Esophagus mucosa (tissue), 1 donor: ENCODE measurements at places on chromosomes 5 and 9. TPM values are rescaled to one million over a fixed set of nuclear protein-coding genes. Genes with fewer than 3 reads are reported as not detected.

Gene NIPBL
- 36.1 TPM for total RNA-seq

DNA sequence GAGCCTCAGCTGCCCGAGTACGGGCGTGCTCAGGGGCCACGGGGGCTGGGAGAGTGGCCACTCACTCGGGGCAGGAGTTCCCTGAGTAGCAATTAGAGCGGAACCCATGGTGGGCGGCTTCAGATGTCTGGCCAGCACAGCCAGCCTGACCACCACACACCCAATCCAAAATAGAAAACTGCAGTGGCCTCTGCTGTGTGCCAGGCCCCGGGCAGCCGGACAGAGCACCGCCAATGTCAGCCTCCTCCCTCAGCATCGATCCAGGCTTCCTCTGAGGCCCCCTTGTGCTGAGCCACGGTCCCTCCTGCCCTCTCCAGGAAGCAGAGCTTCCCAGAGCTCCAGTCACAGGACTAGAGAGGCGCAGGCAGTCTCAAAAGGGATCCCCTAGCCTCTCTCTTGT lies 2.7 kb downstream of the ADAMTS2 start:
- no peak for ATAC-seq

- ATAC-seq = no peak
These were observed at the start of gene FUT7 for GRCh38 chr9:137031904-137032640. Gene FUT7 (minus strand): TSS chr9:137032088. CDS start chr9:137031991, 97 bp downstream.

Gene C8G
- not detected for total RNA-seq

GRCh38 chr5:33504570-33504969 lies 63.8 kb downstream of the TARS1 start:
- no peak for ATAC-seq

- no peak for ATAC-seq
These were observed 154.7 kb downstream of the PCSK5 start for GRCh38 chr9:76045221-76045620.

- no peak for ATAC-seq
These were observed 46.1 kb upstream of the PCA3 start for GRCh38 chr9:76718166-76718565.

DNA sequence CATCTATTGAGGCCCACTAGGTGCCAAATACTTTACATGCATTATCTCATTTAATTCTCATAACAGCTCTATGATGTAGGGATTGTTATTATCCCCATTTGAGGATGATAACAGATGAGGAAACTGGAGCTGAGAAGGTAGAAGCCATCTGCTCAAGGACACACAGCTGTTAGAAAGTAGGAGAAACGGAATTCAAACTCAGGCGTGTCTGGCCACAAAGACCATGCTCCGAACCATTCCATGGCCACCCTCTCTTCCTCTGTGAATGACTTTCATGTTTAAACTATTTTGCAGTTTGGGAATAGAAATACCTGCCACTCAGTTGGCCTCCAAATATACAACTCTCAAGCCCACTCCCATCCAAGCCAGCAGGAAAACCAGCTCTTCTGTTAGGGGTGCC lies 87.6 kb upstream of the ANKRD55 start:
- ATAC-seq = no peak

DNA sequence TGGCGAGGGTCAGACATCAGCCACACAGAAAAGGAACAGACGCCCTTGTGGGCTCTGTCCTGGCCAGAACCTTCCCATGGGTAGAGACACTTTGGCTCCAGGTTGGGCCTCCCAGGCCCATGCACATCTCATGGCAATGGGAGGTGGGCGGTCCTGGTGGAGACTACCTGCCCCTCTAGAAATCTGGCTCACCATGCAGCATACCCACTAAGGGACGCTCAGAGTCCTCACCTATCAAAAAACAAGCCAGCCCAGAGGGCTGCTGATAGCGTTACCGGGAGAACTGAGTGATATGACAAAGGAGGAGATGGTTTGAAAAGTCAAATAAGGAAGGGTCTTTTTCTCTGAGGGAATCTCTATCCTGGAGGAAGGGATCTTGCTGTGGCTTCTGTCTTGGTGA lies 62.1 kb downstream of the C5orf15 start:
- no peak for ATAC-seq

DNA sequence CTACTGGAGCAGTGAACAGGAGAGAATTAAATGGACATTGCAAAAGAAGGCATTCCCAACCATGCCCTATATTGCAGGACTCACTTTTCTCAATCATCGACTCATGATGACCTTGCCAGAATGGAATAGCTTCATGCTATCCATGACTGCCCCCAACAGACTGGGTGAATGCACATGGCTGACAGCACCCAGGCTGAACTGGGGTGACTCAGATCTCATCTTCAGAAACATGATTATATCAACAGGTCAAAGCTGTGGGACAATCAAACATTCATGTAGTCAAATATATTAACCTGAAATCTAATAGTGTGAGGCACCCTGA lies 34.7 kb upstream of the MIER3 start:
- ATAC-seq = no peak

DNA sequence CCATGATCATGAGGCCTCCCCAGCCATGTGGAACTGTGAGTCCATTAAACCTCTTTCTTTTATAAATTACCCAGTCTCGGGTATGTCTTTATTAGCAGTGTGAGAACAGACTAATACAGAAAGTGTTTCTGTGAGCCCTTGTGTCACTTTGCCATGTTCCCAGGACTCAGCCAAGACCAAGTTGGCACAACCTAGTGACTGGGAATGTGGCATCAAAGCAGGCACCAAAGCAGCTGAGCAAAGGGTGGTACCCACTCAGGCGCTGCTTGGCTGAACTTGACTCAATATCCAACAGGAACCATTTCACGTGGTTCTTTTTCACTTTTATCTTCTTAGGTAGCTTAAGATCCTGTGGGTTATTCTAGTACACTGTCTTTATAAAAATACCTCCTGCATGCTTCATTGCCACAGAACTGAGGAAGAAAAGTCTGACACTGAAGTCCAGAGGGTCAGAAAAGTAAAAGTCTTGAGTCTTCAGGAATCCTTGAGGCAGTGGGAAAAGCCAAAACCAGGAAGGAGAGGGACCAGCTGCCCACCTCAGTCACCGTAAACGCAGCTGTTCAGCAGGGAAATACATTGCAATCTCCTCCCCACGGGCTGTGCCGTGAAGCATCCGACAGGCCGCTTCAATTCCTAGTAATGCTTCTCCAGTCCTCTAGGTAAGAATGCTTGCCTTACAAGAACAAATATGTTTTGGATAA lies 90.5 kb upstream of the RETREG1 start:
- no peak for ATAC-seq

Gene ADRA1B
- not detected for total RNA-seq

Gene NXNL2
- not detected for total RNA-seq

DNA sequence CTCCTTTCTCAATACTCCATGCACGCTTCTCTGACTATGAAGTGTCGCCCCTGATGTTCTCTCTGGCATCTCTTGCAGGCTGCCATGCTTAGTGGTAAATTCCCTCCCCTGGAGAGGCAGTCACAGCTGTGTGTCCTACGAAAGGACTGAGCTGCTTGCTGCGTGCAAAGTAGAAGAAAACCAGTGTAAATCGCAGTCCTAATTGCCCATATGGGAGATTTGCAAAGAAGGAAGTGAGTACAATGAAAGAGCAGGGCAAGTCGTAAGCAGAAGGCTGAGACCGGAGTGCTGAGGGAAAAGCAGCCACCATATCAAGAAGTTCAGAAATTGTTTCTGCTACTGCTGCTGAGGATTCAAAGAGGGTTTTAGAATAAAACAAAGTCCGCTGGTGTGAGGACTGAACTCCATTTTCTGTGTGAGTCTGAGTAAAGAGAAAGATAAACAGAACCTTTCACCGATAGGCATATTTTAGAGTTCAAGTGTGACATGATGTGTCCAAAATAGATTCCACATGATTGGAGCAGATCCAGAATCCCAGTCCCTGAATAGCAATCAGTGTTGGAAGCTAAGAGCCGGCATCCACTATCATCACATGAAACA lies 507.8 kb upstream of the MPDZ start:
- ATAC-seq = no peak

- ATAC-seq = no peak
These were observed 21.4 kb downstream of the GARNL3 start for GRCh38 chr9:127285965-127286364.

- no peak for ATAC-seq
These were observed 107.4 kb downstream of the LMNB1 start for GRCh38 chr5:126884269-126884819.

GRCh38 chr5:147760086-147760875 lies 22.2 kb downstream of the JAKMIP2 start:
- no peak for ATAC-seq

DNA sequence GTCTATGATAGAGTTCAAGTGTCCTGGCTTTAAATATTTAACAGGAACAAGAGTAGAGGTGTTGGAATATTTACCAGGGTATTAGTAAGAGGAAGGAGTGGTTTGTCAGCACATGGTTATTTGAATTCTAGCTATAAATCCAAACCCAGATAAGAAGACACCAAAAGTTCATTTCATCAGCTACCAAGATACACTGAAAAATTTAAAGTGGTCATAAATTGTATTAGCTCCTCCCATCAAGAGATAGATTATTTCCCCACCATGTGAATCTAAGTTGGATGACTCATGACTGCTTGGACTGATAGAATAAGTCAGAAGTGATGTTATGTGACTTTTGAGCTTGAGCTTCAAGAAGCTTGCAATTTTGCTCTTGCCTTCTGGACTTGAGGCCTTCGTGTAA lies 72.1 kb upstream of the GRAMD2B start:
- ATAC-seq = no peak

DNA sequence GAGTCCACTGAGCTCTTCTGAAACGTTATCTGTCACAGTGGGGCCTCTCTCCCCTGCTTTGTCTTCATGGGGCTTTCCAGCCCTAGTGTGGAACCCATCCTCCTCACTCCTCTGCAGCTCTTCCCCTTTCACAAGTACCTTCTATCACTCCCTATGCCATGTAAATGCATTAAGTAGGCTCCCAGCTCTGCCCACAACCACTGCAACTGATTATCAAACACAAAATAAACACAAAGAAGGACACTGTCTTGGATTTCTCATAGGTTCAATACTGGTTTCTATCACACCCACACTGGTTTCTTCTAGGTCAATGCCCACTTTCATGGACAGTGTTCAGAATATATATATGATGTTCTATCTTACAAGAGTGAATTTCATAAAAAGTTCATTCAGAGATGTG lies 139.4 kb downstream of the GNAQ start:
- no peak for ATAC-seq

Gene CDH18
- total RNA-seq = not detected

- ATAC-seq = no peak
These were observed 229.2 kb upstream of the MPDZ start for GRCh38 chr9:13508681-13509080.
